Fibroblast of lung (primary cell): ENCODE measurements at places on chromosomes 6 and 20.

DNA sequence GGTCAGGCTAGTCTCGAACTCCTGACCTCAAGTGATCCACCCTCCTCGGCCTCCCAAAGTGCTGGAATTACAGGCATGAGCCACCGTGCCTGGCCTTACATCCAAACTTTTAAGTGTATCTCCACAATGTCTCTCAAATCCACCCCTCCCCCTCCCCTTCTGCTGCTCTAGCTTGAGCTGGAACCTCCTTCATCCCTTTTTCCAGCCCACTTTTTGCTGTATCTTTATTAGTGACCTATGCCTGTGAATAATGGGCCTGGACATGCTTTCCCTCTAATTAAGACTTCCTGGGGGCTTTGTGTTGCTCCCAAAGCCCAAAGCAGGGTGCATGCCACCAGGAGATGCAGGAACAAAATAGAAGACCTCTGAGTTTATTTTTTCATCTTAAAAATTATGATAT lies 26.1 kb downstream of the TNFAIP3 start:
- no peaks in the 10 kb centered on the region for H3K36me3 ChIP-seq
- H3K4me3 ChIP-seq, result no peak overlapping the region
- peaks cover 16% of the 10 kb centered on the region for H3K4me1 ChIP-seq
- no peak for DNase-seq
- H3K27ac ChIP-seq, result peak overlapping the region; percentile 86

DNA sequence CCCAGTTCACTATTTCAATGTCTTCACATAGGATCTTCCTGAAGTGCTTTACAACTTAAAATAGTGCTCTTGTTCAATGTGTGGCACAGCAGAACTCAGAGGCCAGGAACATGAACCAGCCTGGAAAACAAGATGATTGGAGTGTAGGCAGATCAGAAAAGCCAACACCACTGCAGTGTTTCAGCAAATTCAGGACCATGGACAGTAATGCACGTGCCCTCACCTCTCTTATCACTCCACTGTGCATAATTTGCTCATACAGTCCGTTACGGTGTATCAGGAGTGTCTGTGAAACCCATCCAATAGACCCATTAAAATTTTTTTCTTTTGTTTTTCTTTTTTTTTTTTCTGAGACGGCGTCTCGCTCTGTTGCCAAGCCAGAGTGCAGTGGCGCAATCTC lies 27.6 kb upstream of the HACE1 start:
- peak; percentile 29 for DNase-seq
- H3K27me3 ChIP-seq, result no peaks in the 10 kb centered on the region
- no peaks in the 10 kb centered on the region for H3K36me3 ChIP-seq
- no peak overlapping the region for H3K4me3 ChIP-seq
- no peak overlapping the region for H3K27ac ChIP-seq
- no peaks in the 10 kb centered on the region for H3K4me1 ChIP-seq

DNA sequence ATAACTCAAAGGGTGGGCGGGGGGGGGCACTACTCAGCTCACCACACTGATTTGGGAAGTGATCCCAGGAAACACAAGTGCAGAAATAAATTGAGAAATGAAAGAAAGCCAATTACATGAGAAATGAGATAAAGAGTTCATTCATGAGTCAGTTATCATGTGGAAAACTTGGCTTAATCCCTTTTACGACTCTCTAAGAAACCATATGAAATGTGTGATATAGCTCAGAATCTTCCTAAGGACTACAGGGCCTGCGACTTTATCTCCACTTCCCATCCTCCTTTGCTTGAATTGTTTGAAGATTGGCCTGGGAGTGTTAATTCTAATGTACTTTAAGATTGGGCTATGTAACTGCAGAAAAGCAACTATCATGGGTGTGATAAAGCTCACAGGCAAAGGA lies 3.6 kb upstream of the BTN2A2 start:
- H3K27me3 ChIP-seq, result no peaks in the 10 kb centered on the region
- H3K27ac ChIP-seq, result no peak overlapping the region
- no peaks in the 10 kb centered on the region for H3K36me3 ChIP-seq
- no peak overlapping the region for H3K4me3 ChIP-seq
- peaks cover 2% of the 10 kb centered on the region for H3K4me1 ChIP-seq

DNA sequence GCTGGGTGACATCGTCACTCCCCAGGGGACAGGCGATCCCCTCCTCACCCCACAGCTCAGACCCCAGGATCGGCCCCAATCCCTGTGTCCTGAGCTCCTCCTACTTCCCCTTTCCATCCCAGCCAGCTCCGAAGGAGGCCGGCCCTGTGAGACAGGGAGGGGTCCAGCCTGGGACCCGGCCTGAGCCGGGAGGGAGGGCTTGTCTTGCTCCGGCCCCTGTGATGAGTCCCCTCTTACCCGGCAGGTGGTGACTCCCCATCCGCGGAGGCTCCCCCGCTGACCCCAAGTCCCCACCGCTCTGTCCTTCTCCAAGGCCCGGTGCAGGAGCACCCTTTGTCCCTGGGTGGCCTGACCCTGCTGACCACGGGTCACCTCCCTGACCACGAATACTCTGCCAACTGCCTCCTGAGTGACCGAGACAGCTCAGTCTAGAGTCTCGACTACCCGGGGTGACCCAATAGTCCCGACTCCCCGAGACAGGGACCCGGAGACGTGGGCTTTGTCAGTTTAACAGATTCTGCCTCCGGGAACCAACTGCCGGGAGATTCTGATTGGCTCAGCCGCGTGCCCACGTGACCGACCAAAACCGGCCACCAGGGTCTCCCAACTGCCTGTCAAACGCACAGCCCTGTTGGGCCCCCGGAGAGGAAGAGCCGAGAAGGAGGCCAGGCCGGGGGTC lies 187.4 kb upstream of the PROKR2 start:
- peak overlapping the region; percentile 60 for H3K27ac ChIP-seq
- peak overlapping the region; percentile 54 for H3K4me3 ChIP-seq
- peak; percentile 66 for DNase-seq
- no peaks in the 10 kb centered on the region for H3K27me3 ChIP-seq
- no peaks in the 10 kb centered on the region for H3K36me3 ChIP-seq

- peak overlapping the region; percentile 76 for H3K27ac ChIP-seq
- H3K27me3 ChIP-seq, result no peaks in the 10 kb centered on the region
- peak; percentile 67 for DNase-seq
- H3K36me3 ChIP-seq, result no peaks in the 10 kb centered on the region
- no peak overlapping the region for H3K4me3 ChIP-seq
- peaks cover 18% of the 10 kb centered on the region for H3K4me1 ChIP-seq
These were observed 206.0 kb upstream of the PREP start for GRCh38 chr6:105608711-105609374.
